Articular chondrocyte of knee joint (primary cell): ENCODE measurements at places on chromosomes 3 and 15. TPM values are rescaled to one million over a fixed set of nuclear protein-coding genes. Genes with fewer than 3 reads are reported as not detected.

DAZL gene
- total RNA-seq = 0.22 TPM in 1 of 2 replicates, not detected in the other

KBTBD13 gene
- not detected in 2 replicates for total RNA-seq

GP9 gene
- not detected in 2 replicates for total RNA-seq

WDR72 gene
- not detected in 2 replicates for total RNA-seq

CPNE9 gene
- total RNA-seq = not detected in 2 replicates

CA12 gene
- 133 and 140 TPM in 2 replicates for total RNA-seq

GPR27 gene
- total RNA-seq = 0.65 and 0.86 TPM in 2 replicates

DLG1 gene
- total RNA-seq = 77.2 and 95.7 TPM in 2 replicates

TSEN2 gene
- 15.5 and 16.5 TPM in 2 replicates for total RNA-seq
